NCI-H524 (cell line): ENCODE measurements at places on chromosomes 13 and 19.

DNA sequence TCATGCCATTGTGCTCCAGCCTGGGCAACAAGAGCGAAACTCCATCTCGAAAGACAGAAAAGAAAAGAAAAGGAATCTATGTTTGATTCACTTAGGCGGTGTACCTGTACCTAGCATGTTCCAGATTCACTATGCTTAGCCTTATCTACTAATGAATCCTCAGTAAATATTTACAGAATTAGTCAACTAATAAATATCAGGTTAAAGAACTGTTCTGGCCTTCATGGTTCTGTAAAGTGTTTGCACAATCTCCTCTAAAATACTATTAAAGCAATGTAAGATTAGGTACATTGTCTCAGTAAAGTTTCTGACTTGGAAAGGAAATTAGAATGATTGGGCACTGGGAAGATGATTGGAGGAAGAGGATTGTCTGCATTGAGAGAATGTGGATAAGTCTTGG lies 2770.4 kb downstream of the PCDH9 start:
- DNase-seq = no peak

DNA sequence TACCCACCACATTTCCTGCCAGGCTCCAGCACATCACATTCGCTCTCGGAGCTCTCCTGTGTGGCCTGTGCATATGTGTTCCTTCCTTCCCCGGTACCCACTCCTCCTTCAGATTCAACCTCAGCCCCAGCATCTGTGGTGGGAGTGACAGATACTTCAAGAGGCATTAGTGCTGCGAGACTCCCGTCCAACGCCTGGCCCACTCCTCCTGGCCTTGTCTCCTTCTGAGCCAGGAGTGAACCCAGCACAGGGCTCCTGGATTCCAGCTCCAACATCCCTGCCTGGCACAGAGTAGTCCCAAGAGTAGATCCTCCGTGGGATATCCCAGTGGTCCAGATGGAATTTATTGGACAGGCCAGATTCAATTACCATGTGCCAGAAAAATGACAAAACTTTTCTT lies 55.9 kb downstream of the SACS start:
- DNase-seq = peak; percentile 7

- DNase-seq = no peak
These were observed 174.0 kb upstream of the LSM14A start for GRCh38 chr19:33998302-33998701.

DNA sequence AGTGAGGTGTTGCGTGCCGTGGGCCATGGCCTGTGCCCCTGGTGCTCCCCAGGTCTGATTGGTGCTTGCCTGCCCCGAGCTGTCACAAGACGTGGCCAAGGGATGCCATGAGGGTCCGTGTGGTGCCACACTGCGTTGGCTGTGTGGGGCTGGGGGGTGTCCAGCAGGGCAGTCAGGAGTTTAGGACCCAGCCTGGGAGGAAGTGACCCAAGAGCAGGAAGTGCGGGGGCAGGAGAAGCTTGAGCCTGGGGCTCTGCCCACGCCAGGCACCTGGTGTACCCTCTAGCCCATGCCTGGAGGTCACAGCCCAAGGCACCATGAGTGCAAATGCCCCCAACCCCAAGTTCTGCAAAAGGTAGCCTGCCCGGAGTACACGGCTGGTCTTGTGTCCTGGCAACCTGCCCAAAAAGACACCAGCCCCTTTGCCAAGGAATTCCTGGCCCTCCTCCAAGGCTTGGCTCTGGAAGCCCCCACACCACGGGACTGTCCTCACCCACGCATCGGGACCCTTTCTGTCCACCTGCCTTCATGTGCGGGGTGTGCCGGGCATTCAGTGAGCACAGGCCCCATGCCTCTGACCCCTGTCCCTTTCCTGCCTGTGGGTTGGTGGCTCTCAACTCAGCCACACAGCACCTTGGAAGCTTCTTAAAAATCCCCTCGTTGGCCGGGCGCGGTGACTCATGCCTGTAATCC lies 24.9 kb downstream of the MPND start:
- DNase-seq = no peak

GRCh38 chr13:25217023-25217885 lies 45.2 kb upstream of the AMER2 start:
- DNase-seq = no peak

DNA sequence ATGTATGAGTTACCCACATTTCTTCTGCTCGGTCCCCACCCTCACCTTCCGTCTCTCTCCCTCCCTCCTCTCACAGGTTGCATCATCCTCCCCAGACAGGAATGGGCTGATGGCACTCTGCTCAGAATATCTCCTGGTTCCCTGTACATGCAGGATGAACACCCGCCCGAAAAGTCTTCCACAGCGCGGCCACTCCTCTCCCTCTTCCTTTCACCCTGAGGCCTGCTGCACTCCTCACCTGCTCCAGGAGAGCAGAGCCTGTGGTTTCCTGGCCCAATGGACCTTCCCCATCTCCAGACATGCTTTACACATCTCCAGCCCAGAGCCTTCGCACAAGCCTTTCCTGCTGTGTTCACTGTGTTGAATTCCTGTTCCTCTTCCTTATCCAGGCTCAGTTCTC lies 40.9 kb downstream of the GSX1 start:
- no peak for DNase-seq

- DNase-seq = no peak
These were observed 6.3 kb upstream of the RDH13 start for GRCh38 chr19:55068950-55069864.

DNA sequence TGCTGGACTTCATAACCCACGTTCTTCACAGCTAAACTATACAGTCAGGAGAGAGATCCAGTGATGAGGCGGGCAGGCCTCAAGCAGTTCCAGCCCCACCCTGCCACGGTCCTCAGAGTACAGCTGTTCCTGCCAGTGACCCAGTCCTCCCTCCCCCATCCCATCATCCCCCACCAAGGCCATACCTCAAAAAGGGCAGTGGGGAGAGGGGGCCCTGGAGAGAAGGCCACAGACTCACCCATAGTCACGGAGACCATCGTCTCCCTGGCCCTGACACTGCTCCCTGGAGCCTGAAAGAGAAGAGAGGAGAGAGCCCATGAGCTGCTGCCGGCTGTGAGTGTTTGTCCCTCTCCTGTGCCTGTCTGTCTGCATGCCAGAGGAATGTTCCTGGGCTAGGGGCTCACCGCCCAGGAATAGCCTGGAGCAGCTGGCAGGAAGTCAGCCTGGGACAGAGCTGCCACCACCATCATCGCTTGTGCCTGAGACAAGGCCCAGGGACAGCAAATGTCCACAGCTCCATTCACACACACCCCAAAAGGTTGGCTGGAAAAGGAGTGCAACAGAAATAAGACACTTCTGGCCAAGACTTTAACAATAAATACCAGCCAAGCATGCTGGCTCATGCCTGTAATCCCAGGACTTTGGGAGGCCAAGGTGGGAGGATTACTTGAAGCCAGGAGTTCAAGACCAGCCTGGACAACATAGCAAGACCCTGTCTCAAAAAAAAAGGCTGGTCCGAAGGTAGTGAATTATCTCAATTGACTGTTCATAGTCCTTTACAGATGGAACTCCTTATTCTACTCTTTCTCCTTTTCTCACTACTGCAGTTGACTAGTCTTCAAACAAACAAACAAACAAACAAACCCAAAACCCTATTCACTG lies 6.4 kb downstream of the C19orf47 start:
- DNase-seq = no peak

DNA sequence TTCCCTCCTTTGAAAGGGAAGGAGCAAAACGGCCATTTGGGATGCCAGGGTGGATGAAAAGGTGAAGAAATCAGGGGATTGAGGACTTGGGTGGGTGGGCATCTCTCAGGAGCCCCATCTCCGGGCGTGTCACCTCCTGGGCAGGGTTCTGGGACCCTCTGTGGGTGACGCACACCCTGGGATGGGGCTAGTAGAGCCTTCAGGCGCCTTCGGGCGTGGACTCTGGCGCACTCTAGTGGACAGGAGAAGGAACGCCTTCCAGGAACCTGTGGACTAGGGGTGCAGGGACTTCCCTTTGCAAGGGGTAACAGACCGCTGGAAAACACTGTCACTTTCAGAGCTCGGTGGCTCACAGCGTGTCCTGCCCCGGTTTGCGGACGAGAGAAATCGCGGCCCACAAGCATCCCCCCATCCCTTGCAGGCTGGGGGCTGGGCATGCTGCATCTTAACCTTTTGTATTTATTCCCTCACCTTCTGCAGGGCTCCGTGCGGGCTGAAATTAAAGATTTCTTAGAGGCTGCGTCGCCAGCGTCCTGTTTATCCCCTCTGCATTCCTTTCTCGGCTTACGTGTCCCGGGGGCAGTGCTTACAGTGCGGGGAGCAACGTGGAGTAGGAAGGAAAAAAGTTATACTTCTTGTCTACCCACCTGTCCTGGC lies 15.2 kb upstream of the S1PR4 start:
- peak; percentile 86 for DNase-seq

DNA sequence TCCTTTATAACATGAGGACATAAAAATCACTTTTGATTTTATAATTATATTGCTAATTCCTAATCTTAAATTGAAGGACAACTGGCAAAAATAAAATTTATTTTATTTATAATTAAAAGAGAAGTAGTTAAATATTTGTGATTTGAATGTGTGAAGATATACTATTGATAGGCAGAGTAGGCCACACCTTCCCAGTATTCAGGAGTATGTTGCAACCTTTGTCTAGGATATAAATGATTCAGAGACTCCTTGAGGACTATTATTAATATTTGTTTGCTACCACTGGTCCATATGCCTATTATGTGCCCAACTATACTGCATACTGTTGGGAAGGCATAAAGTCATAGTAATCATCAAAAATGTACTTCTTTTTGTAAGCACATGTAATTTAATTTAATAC lies 94.2 kb downstream of the CDADC1 start:
- no peak for DNase-seq

DNA sequence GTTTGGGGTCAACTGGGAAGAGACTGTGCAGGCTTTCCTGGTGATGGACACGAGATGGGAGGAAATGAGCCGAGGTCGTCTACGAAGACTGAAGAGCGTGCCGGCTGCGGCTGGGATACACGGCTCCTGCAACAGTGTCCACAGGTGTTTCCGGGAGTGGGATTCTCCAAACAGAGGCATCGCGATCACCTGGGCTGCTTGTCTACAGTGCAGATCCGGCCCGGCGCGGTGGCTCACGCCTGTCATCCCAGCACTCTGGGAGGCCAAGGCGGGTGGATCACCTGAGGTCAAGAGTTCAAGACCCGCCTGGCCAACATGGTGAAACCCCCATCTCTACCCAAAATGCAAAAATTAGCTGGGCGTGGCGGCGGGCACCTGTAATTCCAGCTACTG lies 11.6 kb upstream of the SLC39A3 start:
- DNase-seq = no peak

DNA sequence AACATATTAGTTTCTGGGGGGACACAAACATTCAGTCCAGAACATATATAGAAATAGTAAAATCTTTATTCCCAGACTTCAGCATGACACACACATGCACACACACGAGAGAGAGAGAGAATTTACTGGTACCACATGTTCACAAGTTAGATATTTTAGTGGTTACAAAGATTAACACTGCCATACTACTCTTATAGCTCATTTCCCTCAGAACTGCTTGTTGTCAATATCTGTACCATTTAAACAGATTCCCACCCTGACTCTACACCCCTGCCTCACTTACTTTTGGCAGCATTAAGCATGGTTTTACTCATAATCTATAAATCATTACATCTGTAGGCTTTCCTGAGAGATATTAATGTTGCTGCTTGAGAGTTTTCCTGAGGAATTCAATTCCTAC lies 524.7 kb upstream of the HTR2A start:
- DNase-seq = no peak

GRCh38 chr19:35336166-35336955 lies 7.4 kb downstream of the CD22 start:
- no peak for DNase-seq

- DNase-seq = no peak
These were observed 229.6 kb upstream of the STARD13 start for GRCh38 chr13:33515146-33515545.

- DNase-seq = no peak
These were observed 387.5 kb downstream of the LMO7 start for GRCh38 chr13:76023652-76024051.

DNA sequence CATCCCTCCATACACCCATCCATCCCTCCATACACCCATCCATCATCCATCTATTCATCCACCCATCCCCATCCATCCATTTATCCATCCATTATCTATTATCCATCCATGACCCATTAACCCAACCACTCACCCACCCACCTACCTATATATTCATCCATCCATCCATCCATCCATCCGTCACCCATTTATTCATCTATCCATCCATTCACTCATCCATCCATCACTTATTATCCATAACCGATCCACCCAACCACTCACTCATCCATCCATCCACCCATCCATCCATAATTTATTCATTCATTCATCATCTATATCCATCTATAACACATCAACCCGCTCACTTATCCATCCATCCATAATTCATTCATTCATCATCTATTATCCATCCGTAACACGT lies 28.7 kb upstream of the PTPRS start:
- DNase-seq = no peak

DNA sequence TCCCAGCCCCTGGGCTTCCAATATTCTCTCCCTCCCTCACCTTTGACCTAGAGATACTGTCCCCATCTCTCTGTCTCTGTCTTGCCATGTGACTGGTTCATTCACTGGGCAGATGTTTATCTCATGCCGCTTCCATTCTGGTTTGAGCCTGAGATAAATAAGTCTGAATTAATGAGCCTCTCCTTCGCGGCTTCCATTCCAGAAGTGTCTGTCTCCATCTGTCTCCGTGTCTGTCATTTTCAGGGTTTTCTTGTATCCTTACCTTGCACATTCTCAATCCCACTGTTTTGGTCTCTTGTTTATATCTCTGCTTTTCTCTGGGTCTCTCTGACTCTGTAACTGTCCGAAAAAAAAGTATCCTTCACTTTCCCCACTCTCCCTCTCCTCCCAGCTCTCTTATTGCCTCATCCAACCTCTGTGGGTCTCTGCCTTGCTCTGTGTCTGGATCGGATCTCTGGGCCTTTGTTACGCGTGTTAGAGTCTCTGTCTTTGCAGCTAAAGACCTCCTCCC lies 4.3 kb downstream of the SPHK2 start:
- DNase-seq = peak; percentile 75

DNA sequence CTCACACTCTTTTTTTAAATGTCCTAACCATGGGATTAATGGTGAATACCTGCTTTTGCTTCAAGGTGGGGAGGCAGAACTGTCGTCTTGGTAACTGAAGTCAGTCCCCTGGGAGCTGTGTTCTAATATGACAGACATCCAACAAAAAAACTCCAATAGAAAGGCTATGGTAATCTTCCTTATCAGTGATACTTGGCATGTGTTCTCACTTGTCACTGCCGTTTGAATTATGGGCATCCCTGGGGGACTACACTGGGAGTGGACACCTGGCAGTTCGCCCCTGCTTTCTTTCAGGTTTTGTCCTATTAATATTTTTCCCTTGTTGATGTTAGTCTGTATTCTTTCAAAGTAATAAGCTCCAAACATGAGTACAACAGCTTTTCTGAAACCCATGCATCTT lies 252.6 kb downstream of the SLITRK5 start:
- DNase-seq = peak; percentile 23

- no peak for DNase-seq
These were observed 13.6 kb downstream of the LTBP4 start for GRCh38 chr19:40614622-40615411.

GRCh38 chr13:76331943-76332712 lies 554.1 kb downstream of the KCTD12 start:
- no peak for DNase-seq

- DNase-seq = peak; percentile 79
These were observed 8.4 kb downstream of the PEAK3 start for GRCh38 chr19:2273356-2274184.
